A172 (cell line): ENCODE measurements at places on chromosomes 5 and 9. TPM values are rescaled to one million over a fixed set of nuclear protein-coding genes. Genes with fewer than 3 reads are reported as not detected.

DNA sequence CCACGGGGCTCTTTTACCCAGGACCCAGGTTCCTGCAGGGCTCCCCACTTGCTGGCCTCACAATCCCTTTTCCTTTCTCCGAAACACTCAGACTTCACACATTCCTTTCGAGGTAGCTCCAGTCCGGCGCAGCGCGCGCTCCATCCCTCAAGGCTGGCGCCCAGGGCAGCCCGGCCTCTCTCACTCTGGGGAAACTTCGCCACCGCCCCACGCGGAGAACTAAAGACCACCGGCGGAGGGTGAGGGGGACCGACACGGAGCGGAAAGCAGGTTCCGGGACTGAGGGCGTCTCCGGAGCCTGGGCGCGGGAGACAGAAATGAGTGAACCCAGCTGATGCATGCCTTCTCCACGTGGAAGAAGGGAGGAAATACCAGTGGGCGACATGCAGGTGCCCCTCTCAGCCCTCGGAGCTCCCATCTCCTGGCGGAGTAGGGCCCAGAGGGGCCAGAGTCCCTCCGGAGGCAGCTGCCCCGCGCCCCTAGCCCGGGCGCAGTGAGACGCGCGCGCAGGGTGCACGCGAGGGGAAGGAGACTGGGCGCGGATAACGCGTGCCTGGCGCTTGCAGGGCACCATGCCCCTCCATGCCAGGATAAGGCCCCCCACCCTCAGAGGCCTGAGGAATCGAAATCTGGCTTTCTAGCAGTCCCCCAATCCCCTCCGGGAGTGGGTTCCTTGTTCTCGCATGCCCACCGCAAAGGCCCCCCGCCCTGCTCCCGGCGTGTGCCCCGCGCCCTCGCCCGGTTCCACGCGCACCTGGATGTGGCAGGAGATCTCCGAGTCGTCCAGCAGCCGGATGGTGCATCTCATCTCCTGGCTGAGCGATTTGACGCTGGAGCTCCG is 650 bp downstream of the FRMD3 start:
- no peak for DNase-seq

GRCh38 chr9:122095010-122095767 is 2.1 kb upstream of the TTLL11 start:
- peak; percentile 60 for DNase-seq

DNA sequence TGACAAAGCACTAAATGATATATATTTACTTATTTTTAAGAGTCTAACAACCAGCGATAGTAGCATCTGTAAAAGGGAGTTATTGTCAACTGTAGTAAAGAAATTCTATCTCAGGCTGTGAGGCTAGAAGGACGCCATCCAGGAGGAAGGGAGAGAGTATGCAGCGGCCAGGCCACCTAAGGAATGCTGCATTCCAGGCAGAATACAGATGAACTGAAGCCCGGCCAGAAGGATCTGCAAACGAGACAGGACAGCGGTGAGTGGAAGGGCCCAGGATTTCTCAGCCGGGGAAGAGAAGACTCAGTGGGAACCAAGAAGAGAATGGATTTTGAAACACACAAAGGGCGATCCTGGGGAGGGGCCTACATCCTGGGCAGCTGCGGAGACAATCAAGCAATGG is 7.4 kb downstream of the RETREG1 start:
- no peak for DNase-seq

DNA sequence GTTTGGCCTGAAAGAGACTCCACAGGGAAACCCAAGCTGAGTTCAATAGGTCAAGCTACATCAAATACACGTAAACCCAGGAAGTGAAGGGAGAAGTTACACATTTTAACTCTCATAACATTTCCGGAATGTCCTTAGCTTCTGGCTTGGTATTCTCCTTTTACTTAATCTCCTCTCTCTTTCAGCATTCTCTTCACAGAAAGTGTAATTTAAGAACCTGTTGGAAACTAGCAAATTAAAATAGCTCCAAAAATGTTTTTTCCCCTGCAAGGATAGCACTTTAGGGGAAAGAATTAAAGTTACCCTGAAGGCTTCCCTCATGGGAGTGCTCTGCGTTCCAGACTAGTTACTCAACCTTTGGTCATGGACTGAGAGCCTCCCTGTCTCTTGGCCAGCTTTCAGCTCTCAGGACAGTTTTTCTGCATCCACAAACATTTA is 292.7 kb upstream of the TARS1 start:
- DNase-seq, result peak; percentile 84

DNA sequence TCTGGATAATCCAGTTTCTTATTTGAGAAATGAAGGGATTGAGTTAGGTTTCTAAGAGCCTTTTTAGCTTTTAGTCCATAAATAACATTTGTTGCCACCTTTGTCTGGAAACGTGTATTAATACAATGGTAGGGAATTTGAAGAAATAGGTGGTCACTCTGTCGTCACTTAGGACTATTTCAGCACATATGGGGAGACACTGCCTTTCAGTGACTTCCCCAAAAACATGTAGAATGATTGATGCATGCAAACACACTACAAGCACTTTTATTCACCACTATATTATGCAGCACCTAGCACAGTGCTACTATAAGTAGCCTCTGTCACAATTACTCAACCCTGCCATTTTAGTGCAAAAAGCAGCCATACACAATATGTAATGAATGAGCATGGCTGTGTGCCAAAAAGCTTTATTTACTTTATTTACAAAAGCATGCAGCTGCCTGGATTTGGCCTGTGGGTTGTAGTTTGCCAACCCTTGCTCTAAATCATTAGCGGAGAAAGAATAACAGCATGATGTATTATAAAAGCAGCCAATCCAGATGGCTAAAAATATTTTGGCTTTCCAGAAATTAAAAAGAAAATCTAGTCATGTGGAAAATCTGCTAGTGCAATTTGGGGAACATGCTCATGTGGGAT is 154.2 kb upstream of the HMHB1 start:
- no peak for DNase-seq

GRCh38 chr5:159021901-159022556 is 77.7 kb downstream of the EBF1 start:
- no peak for DNase-seq

DNA sequence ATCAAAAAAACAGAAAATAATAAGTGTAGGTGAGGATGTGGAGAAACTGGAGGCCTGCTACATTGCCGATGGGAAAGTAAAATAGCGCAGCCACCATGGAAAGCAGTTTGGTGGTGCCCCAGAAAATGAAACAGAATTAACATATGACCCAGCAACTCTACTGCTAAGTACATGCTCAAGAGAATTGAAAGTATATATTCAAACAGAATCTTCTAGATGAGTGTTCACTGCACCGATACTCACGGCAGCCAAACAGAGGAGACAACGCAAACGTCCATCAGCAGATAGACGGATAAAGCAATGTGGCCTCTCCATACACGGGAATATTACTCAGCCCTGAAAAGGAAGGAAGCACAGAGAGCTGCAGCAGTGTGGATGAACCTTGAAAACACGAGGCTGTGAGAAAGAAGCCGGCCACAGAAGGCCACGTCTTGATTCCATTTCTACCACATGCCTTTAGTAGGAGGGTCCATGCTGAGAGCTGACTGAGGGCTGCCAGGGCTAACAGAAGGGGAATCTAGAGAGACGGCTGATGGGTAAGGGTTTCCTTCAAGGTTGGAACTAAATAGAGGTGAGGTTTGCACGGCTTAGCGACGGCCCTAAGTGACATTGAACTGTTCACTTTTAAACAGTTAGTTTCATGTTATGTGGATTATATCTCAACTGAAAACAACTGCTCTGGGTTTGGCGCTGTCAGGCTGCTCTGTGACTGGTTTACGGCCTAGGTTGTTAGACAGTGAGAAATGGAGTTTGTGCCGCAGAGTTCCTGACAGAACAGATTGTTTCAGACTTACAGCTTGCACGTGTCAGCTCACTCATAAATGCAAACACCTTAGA is 29.8 kb downstream of the AHRR start:
- no peak for DNase-seq

DNA sequence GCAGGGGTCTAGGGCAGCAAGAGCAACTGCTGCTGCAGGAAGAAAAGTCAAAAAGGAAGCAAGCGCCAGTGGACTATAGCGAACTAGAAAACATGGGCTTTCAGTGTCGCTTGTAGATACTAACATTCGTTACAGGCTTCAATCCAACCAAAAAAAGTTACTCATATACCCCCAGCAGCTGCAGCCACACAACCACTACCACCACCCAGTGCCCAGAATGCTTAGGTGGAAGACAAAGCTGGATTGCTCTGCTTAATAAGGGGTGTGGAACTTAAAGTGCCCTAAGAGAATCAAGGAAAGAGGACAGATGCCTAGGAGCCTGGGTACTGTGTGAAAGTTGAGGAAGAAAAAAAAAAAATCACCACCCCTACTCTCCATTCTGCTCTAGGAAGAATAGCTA is 203.6 kb downstream of the ELAVL2 start:
- no peak for DNase-seq

DNA sequence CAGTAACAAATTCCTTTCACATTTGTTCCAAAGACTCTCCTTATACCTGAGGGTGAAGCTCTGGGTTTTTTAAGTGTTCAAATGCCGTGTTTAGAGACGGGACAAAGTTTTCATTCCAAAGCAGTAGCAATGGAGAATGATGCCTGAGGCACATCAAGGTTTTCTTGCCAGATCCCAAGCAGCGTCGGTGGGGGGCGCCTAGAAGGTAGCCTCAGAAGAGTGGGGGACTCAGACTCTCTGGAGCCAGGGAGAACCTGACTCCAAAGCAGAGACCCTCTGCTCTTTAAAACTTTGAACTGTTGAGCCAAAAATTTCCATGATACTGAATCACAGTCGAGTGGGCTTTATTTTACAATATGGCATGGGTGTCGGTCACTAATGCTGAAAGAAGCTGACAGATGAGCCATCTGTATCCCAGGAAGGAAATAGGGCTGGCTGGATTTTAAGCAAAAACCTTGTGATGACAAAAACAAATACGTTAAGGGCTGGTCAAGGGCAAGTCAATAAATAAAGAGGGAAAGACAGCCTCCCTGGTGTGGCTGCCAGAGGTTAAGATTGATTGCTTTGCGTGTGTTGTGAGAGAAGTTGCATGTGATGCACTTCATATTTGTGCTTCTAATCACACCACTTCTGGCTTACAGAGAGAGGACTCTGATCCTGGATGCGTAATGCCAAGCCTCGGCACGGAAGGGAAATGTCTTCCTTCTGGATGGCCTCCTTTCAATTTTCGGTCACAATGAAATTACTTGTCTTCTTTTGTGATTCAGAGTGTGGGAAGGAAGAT is 161.1 kb upstream of the EFNA5 start:
- peak; percentile 28 for DNase-seq

DNA sequence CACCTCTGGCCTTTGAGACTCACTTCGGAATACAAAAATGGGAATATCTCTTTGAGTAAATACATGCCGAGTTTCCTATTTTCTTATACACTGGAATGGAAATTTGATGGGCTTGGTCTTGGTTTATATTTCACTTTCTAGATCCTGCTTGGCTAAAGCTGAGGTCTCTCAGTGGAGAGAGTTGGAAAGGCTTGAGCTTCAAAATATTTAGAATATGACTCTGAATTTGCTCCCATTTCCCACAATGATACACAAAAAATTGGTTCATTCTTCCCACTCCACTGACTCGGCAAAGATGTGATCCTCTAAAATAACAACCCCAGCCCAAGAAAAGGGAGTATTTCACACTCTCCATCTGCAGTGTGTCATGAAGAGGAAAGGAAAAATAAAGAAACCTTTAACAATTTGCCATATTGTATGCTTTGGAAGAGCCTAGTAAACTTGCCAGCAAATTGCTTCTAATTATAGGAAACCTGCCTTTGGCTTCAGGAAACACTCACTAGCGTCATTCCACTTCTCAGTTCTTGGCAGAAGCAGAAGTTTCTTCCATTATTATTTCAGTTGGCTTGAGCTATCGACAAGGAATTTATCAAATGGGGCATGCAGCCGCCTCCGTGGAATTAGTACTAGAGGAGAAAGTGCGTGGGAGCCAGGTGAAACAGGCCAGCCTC is 302.9 kb downstream of the NSG2 start:
- no peak for DNase-seq

DNA sequence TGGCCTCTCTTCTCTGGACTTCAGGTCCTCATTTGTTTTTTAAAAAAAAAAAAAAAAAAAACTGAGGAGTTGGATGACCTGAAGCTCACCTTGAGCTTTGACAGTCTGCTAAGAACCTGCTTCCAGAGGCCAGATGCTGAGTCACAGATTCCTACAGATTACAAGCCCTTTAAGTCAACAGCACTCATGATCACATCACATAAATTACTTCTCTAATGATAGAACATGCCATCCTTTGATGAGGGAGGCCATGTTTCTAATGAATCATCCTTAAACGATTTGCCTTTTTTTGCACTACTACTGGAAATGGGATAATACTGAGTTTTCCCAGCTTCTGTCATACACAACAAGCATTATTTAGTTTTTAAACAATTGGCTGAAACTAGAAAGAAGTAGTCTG is 34.2 kb upstream of the MYOT start:
- DNase-seq, result peak; percentile 96

DNA sequence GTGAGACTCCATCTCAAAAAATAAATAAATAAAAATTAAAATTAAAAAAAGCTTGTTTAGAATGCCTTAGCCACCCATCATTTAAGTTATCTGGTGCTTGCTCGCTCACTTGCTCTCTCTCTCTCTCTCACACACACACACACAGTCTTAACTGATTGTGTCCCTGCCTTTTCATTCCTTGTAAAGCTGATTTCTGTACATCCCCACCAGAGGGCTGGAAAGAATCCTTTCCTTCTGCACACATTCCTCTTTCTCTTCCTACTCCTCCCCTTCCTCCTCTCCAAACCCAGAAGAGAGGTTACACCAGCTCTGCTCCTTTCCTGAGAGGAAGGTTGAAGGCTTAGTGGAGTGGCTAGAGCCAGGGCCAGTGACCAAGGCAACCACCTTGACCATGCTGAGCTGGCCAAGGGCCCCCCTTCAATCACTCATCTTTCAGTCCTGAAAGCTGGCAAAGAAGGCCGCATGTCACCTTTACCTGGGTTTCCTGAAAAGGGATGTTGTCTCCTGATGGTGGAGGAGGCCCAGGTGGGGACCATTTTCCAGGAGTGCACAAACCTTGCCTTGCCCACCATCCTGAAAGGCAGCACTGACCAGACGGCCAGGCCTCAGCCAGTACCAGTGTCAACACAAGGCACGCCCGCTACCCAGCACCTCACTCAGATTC is 25.6 kb downstream of the STK10 start:
- peak; percentile 38 for DNase-seq

DOCK8 gene
- total RNA-seq, result not detected in 2 replicates

PCDHGA7 gene
- total RNA-seq, result 0.69 TPM in 2 replicates

TLR4 gene
- total RNA-seq, result 11.6 and 18.5 TPM in 2 replicates

PCSK1 gene
- total RNA-seq, result 0.02 TPM in 1 of 2 replicates, not detected in the other

NR2F1-AS1 gene
- 9.8 and 24.4 TPM in 2 replicates for total RNA-seq

PKN3 gene
- 16.6 and 18.1 TPM in 2 replicates for total RNA-seq

SEC24A gene
- total RNA-seq, result 19.0 and 20.3 TPM in 2 replicates

CCDC183 gene
- total RNA-seq, result 0.45 and 0.55 TPM in 2 replicates

C5orf52 gene
- not detected in 2 replicates for total RNA-seq
